ENCODE measurements at places on chromosomes 16 and 17.

DNA sequence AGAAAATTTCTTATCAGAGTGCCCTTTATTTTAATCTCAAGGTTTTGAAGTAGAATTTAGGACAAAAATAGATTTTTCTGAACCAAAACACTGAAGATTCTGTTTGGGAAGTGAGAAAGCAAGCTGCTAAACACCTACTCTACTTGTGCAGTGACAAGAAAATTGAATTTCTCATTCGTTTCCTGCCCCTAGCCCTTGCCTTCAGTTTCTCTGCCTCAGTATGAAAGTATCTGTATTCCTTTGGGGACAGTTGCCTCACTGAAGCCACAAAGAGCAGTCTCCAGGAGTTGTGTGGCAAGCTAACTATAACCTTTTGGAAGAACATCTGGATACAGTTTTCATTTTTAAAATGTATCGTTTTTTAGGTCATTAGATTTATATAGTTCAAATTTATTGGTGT is 19.7 kb downstream of the MOSMO start:
- DNase-seq: no peak

- no peak for DNase-seq
Measured at GRCh38 chr16:56724191-56724590, 5.7 kb upstream of the NUP93 start.

DNA sequence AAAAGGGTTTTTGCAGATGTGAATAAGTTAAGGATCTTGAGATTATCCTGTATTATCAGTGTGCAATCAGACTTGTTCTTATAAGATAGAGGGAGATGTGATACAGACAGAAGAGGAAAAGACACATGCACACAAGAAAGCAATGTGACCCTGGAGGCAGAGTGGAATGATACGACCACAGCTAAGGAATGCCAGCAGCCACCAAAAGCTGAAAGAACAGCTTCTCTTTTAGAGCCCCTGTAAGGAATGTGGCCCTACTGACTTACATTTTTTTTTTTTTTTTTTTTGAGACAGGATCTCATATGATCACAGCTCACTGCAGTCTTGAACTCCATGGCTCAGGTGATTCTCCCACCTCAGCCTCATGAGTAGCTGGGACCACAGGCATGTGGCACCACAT is 62.3 kb upstream of the CNTNAP4 start:
- DNase-seq: no peak

DNA sequence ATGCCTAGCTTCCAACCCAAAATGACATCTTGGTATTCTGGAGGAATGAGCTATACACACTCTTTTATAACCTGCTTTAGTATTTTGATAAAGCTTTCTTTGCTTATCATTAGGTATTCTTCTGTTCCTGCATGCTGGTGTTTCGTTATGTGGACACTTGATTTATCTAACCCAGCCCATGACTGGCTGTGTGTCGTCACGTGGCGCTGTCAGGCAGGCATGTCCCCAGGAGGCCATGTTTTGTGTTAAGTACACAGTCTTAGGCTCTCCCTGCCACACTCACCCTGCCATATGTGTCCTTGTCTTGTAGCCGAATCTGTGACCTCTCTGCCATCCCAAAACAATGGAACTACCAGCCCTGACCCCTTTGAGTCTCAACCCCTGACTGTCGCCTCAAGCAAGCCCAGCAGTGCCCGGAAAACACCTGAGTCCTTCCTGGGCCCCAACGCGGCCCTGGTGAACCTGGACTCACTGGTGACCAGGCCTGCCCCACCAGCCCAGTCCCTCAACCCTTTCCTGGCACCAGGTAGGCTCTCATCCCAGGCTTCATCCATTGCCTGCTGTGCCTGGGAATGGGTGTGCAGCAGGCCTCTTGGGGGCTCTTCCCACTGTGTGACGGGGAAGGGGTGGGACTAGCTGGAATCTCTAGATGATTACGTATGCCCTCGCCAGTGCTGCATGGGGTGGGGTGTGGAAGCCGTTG is 30.8 kb downstream of the B9D1 start:
- no peak for DNase-seq

DNA sequence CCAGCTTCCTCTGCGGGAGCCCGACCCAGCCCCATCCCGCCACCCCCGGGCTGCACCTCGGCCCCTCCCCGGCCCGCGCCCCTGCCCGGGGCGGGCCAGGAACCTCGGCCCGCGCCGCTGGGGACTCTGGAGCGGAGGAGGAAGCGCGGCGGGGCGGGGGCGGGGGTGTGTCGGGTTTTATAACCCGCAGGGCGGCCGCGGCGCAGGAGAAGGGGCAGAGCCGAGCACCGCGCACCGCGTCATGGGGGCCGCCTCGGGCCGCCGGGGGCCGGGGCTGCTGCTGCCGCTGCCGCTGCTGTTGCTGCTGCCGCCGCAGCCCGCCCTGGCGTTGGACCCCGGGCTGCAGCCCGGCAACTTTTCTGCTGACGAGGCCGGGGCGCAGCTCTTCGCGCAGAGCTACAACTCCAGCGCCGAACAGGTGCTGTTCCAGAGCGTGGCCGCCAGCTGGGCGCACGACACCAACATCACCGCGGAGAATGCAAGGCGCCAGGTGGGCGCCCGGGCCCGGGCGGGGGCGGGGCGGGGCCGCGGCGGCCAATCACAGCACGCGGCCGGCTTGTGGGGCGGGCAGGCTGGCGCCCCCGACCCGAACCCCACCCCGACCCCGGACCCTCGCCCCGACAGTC is at the start of gene ACE:
ACE (plus strand) TSS at position 208 of the 626 bp plus-strand sequence; CDS start at position 242, 34 bp downstream.
- DNase-seq: peak; percentile 71

- no peak for DNase-seq
Measured at GRCh38 chr16:23072769-23073549, 76.3 kb downstream of the USP31 start.

DNA sequence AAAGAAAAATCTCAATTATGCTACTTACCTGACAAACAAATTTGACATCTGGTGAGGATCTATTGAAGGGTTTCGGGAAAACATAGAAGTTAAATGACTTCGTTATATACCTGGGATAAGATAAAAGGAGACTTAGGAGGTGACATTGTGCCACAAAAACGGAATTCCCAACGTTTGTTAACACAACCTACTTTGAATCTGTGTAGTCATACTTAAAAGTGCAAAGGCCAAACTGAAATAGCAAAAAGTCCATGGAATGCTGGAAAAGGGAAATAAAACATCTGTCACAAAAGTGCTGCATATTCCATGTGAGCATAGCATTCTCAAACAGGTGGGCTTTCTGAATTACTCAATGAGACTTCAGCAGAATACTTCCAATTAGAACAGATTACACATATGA is 3.0 kb downstream of the PARN start:
- DNase-seq: no peak

DNA sequence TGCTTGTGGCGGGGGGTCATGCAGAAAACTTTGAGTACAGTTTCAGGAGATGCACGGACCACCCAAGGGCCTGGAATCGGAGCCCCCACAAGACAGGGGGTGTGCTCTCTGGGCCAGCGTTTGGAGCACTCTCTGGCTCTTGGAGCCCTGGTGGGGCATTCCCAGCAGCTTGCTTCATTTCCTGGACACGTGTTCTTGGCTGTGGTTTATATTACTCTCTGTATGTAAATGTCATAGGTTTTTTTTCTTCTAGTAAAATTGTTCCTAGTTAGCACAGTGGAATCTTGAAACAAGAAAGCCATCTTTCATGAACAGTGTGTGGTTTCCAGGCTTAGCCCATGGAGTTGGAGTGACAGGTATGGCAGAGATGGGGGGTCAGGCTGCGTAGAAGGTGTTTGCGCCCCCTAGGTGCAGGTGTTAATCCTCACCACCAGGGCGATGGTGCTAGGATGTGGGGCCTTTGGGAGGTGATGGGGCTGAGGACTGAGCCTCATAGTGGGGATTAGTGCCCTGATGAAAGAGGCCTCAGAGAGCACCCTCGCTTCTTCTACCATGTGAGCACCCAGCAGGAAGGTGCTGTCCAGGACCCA is 79.8 kb downstream of the JPH3 start:
- no peak for DNase-seq

DNA sequence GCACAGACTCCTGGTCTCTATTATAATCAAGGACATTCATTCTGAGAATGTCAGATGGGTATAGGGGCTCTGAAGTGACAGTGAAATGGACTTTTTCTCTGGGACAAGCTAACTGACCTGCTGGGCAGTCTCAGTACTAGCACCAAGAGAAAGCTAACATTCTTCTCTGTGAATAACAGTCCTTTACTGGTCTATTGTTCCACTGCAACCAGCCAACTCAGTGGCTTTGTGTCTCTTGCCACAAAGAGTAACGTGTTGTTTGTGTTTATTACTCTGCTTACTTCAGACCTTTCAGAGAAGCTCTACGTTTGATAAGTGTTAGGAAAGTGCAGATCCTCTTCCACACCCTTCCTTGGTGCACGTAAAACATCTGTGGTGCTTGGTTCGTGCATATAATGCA is 61.5 kb upstream of the BCAR1 start:
- DNase-seq: no peak

GRCh38 chr16:17519101-17519955 is 48.6 kb upstream of the XYLT1 start:
- DNase-seq: no peak

DNA sequence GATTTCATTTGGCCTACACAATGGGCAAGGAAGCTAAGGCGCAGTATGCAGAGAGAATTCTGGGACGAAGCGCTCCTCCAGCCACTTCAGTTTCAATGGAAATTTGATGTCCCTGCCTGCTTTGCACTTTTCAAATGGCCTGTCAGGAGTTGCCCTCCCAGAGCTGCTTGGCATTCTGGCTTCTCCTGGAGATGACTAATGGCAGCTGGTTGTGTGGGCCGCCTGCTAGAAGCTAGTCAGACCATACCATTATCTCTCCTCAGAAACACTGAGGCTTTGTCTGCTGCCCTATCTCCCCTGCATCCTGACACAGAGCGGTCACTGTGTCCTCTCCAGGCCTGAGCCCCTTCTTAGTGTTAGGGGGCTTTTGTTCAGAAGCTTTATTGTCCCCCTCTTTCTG is 180.1 kb downstream of the SPECC1 start:
- no peak for DNase-seq

DNA sequence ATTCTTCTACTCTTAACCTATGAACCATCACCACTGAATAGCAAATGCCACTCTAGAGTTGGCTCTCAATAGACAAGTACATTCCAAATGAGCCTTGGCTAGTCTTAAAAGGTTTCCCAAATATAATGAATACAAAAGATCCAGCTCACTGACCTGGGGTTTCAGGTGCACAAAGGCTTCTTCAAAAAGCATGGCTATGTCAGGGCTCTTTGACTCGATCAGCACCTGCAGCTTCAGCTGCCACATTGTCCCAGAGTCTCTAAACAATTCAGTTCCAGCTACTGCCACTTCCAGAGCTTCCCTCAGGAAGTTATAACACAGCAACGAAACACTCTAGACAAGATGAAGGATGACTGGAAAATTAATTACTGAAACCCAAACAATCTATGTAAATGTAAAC is 16.0 kb upstream of the COPRS start:
- DNase-seq: no peak

DNA sequence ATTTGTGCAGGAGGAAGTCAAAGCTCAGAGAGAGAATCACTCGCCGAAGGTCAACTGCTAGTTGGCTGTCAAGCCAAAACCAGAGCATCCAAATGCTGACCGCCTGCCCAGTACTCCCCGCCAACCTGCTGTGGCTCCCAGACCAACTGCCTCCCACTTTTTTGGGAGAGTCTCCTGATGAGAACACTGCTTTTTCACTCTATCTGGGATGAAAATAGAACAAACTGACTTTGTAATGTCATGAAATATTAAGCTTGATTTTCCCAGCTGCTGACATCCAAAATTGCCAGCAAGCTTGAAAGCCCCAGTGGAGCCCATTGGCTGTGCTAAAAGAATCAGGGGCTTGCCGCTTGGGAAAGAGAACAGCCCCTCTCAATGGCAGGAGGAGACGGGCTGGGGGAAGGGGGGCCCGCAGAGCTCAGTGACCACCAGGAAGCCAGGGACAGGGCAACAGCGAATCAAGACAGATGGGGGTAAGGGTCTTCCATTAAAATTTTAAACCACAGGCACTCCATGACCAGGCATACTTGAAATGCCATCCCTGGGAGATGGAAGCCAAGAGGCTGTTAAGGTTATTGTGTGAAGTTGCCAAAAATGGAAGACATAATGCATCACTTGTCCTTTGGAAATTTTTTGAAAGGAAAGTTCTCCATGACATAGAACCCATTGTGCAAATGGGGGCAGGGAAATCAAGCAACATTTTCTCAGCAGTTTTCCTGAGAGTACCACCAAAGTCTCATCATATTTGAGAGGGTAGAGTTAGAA is 125.7 kb upstream of the CDH5 start:
- no peak for DNase-seq

- DNase-seq: no peak
Measured at GRCh38 chr17:74217037-74217730, 3.8 kb downstream of the TTYH2 start.

GRCh38 chr17:39576187-39576586 is 31.5 kb downstream of the NEUROD2 start:
- DNase-seq: no peak

DNA sequence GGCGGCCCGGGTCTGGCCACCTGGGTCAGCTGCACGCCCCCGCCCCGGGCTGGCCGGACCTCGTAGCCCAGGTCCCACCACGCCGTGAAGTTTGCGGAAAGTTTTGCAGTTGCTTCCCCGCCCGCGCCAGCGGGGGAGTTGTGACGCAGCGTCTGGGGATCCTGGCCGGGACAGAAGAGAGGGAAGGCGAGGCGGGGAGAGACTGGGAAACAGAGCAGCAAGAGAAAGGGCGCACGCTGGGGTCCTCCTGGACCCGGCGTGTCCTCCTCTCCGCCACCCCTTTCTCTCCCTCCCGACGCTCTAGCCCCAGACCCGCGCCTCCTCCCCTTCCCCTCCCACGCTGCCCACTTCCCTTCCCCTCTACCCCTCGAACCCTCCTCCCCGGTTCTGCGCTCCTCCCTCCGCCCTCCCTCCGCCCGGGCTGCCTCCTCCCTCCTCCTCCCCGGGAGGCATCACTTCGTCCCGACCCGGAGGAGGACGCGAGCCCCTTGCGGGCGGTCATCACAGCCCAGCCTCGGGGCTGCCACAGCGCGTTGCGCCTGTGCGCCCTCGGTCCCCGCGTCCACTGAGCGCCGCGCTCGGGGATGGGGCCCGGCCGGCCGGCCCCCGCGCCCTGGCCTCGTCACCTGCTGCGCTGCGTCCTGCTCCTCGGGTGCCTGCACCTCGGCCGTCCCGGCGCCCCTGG is at the start of gene MRC2:
MRC2 (plus strand) TSS at position 452 of the 685 bp plus-strand sequence; CDS start at position 585, 133 bp downstream.
- no peak for DNase-seq

DNA sequence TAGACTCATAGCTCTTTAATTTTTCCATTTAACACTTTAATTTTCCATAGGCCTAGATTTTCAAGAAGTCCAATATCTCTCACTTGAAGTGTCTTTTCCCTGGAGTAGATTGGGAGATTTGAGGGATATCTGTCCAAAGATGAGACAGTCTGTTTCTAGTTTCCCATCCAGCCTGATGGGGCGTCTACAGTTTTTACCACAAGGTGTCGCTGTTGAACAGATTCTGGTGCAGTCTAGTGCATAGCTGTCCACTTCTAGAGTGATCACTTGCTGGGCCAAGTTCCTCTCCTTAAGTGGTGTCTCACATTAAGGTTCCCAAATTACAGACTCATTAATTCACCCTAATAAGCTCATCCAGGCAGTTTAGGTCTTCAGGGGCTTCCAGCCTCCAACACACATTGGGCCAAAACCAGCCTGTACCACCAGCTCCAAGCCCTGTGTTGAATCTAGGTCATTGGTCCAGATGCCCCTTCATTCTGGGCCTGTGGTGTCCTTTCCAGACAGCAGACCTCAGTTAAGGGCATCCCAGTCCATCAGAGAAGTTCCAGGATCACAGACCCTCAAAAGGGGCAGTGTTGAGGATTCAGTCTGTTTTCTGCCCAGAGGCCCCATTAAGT is 9.4 kb downstream of the SNX20 start:
- DNase-seq: no peak

- DNase-seq: no peak
Measured at GRCh38 chr17:42873315-42873714, 22.3 kb downstream of the AOC3 start.

Measured in Caco-2 (cell line).